ENCODE measurements at places on chromosomes 11 and 22.
A peak's percentile ranks its signal among the peaks of the same experiment; 100 is the strongest.

DNA sequence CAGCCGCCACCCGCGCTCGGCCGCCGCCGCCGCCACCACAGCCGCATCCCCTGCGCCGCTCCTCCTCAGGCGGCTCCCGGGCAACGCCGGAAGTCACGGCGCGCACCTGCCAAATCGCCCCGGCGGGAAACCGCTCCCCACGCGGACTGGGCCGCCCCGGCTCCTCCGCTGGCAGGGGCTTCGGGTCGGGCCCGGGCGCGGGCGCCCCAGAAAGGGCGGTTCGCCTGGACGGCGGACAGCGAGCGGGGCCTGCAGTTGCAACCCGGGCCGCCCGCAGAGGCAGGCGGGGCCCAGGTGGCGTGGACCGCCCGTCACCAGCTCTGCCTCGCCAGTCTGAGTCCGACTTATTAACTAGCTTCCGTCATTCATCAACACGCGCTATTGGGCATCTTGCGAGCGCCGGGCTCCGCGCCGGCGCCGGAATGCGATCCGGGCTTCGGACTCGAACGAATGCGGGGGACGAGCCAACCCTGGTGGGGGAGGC, at the start of gene HIRA:
Gene HIRA, minus strand, starts transcription at position 85 of the 484 bp plus-strand sequence. CDS start 257 bp downstream, outside the sequence.
- DNase-seq, result peak; percentile 90
- H3K36me3 ChIP-seq, result peaks cover 24% of the 10 kb centered on the region
- peaks cover 48% of the 10 kb centered on the region for H3K4me1 ChIP-seq
- H3K27me3 ChIP-seq, result no peaks in the 10 kb centered on the region

- no peaks in the 10 kb centered on the region for H3K27me3 ChIP-seq
- no peak within 1 kb of the TSS for H3K4me3 ChIP-seq
- H3K4me1 ChIP-seq, result peaks cover 2% of the 10 kb centered on the region
- H3K36me3 ChIP-seq, result no peaks in the 10 kb centered on the region
- no peak within 1 kb of the TSS for H3K27ac ChIP-seq
These were observed at the start of gene ZP1 for GRCh38 chr11:60866911-60867870. ZP1 (plus strand) TSS chr11:60867542; CDS start chr11:60867562, 20 bp downstream.

DNA sequence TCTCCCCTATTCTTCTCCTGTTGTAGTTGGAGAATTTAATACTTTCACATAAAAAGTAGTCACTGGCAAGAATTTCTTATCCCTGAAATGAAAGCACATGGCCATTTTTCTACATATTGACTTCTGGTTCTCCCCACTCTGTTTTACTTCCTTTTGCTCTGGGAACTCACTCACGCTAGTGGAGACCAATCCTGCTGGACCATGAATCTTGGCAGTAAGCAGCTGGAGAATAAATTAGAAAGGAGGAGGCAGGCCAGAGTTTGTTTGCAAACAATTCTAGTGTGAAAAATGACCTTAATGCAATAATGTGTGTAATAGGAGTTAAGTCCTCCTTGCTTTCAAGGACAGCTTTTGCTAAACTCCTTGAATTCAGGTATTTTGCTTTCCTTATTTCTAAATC, 412.3 kb upstream of the CHORDC1 start:
- no peak for DNase-seq
- no peak overlapping the region for H3K4me3 ChIP-seq
- H3K36me3 ChIP-seq, result no peaks in the 10 kb centered on the region
- no peaks in the 10 kb centered on the region for H3K27me3 ChIP-seq
- no peaks in the 10 kb centered on the region for H3K4me1 ChIP-seq

DNA sequence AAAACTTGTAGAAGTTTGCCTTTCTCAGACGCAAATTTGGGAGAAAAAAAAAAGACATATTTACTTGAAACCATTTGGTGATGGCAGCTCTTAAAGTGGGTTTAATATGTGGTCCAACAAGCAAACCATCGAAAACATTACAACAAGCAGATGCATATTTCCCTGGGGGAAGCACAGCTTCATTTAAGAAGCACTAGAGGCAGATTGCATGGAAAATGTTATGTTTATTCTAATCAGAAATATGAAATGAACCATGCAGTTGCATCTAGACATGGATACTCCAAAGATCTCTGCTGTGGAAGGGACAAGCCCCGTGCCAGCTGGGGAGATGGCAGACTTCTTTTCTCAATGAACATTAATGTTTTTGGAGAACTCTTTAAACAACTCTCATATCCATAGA, 57.4 kb upstream of the PARVA start:
- H3K4me3 ChIP-seq, result no peak overlapping the region
- H3K4me1 ChIP-seq, result peaks cover 18% of the 10 kb centered on the region
- H3K27me3 ChIP-seq, result no peaks in the 10 kb centered on the region
- H3K27ac ChIP-seq, result no peak overlapping the region

GRCh38 chr11:18615628-18616392, 16.2 kb downstream of the MISFA start:
- no peaks in the 10 kb centered on the region for H3K27me3 ChIP-seq
- H3K36me3 ChIP-seq, result peaks cover 34% of the 10 kb centered on the region
- peak overlapping the region; percentile 91 for H3K27ac ChIP-seq

DNA sequence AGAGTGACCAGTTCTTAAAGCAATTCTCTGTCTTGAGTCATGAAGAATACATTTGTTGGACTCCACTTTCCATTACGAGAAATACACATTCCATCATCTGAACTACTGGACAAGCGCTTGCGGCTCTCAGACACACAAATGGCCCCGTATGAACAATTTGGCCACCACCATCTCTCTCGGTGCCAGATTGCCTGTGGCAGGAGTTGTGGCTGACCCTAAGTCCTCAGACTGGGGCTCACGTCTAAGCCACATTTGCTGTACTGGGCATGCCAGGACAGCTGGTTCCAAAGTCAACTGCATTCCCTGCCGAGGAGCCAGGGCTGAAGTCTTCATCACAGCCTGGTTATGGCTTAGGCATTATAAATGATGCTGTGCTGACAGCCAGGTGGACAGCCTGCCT, 227.5 kb downstream of the MIAT start:
- no peak overlapping the region for H3K27ac ChIP-seq
- H3K4me1 ChIP-seq, result no peaks in the 10 kb centered on the region
- DNase-seq, result no peak
- no peak overlapping the region for H3K4me3 ChIP-seq

Measured in activated CD4-positive, alpha-beta T cell treated with anti-CD3 and anti-CD28 coated beads for 36 hours (primary cell).